Activated CD8-positive, alpha-beta memory T cell treated with anti-CD3 and anti-CD28 coated beads for 1 hour (primary cell): ENCODE measurements at places on chromosomes 2 and 18.

GRCh38 chr2:160372010-160372356, 121.6 kb downstream of the RBMS1 start:
- DNase-seq, result no peak

DNA sequence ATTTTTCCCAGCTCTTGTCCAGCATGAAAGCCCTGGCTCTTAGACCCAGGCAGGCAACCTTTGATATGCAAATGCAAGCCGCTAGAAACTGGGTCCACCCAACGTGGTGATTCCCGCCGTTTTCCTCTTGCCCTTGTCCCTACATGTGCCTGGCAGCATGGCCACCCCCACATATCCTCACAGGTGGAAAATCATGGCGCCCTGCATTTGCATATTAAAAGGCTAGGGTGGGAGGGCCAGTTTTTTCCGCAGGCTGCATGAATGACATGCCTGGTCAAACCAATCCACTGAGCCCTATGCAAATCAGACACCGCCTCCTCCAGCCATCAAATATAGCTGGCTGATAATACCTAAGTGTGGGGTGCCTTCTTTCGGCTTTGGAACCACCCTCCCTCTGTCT, 1091.8 kb upstream of the NXPH2 start:
- DNase-seq, result no peak

- DNase-seq, result peak; percentile 74
Measured at GRCh38 chr2:61470122-61470951, 550 bp downstream of the USP34 start.

- no peak for DNase-seq
Measured at GRCh38 chr2:107466241-107466640, 360.5 kb upstream of the RGPD4 start.

- no peak for DNase-seq
Measured at GRCh38 chr2:156129227-156129626, 203.3 kb downstream of the NR4A2 start.

DNA sequence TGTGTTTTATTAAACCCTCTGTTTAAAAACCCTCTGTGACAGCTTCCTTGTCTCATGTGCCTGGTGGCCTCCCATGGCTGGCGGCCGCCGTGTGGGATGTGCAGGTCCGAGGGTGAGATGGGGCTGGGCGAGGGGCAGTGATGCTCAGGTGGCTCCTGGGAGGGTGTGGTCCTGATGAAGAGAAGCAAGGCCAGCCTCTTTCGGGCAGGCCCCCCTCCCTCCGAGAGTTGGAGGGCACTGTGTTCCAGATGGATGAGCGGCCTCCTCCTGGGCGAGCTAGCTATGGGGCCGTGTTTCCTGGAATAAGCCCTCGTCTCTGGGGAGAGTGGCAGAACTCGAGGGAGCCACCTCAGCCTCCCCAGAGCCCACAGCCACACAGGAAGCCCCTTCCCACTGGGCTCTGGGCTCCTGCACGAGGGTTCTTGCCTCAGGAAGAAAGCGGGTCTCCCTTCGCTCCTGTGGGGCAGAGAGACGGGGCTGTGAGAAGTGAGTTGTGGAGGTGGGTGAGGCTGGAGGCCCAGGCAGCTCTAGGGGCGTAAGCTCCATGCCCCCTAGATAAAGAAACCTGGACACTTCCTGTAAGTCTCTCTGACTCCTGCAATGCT, 72.1 kb downstream of the ASB1 start:
- no peak for DNase-seq

- DNase-seq, result no peak
Measured at GRCh38 chr2:158926478-158926948, 41.9 kb upstream of the TANC1 start.

DNA sequence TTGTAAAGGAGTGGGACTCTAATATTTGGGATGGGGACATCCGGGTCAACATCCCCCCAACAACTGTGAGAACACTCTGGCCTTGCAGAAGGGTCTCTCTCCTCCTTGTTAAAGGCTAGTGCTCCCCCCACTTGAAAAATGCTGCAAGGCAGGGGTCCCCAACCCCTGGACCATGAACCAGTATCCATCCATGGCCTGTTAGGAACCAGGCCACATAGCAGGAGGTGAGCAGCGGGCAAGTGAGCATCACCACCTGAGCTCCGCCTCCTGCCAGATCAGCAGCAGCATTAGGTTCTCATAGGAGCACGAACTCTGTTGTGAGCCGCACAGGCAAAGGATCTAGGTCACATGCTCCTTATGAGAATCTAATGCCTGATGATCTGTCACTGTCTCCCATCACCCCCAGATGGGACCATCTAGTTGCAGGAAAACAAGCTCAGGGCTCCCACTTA, 243.9 kb upstream of the ID2 start:
- DNase-seq, result no peak

DNA sequence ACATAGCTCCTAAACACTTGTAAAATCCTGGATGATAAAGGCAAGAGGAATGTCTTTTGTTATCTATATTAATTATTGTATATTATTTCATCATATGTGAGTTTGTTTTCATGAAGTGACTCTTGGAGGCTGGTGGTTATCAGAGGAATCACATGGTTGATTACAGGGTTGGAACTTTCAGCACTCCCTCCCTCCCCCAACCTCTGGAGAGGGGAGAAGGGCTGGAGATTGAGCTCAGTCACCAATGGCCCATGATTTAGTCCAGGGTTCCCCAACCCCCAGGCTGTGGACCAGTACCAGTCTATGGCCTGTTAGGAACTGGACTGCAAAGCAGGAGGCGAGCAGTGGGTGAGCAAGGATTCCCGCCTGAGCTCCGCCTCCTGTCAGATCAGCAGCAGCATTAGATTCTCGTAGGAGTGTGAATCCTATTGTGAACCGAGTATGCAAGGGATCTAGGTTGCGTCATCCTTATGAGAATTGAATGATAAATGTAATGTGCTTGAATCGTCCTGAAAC, 37.7 kb downstream of the FBXO48 start:
- DNase-seq, result no peak
